Right cardiac atrium (tissue), 5 donors: ENCODE measurements at places on chromosomes 11 and 22.
A peak's percentile ranks its signal among the peaks of the same experiment; 100 is the strongest.

DNA sequence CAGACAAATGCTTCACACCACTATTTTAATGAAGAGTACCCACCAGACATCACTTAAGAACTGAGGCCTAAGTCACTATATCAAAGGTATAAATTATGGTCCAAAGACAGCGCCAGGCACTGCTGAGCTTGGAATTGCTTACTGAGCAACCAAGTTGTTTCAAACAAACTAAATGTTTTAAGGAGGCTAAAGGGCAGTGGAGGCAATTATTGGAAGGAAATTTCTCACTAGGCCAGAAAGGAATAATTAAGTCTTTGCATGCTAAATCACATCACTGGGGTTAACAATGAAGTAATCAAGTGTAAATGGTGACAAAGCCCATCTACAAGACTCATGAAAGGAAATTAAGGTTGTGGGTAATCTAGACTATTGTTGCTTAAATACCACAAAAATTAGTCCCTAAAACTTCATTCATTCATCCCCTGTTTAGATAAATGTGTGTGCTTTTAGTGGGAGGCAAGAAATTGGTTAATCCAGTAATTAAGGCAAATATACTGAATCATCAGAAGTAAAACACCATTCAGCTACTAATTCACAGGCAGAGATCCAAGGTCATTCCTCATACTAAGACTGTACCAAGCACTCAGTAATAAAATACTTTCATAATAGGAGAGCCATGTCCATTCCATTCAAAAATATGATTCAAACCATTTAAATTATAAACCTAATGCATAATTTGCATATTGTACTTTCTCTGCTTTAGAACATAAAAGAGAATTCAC is 21.2 kb downstream of the LGR4 start:
- DNase-seq = no peak

DNA sequence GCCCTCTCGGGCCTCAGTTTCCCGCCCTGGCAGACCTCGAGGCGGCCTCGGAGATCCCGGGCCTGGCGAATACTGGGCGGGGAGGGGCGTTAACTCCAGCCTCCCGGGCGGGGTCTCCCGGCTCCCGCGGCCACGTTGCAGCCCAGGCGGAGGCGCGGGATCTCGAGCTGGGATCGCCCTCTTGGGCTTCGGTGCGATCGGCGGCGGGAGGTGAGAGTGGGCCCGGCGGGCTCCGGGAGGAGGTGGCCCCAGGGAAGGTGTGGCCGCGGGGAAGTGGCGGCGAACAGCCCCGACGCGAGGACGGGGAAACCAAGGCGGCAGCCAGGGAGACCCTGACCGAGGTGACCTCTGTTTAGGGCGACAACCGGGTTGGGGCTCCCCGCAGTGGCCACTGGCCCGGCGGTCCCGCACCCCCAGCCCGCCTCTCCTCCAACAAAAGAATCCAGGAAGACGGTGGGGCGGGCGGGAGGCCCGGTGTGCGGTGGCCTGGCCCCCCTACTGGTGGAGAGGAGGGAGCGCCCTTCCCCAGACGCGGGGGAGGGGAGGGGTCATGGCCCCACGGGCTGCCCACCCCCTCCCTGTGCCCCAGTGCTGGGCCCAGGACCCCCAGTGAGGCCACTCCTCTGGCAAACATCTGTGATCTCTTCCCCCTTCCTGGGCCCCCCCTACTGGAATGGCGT is at the start of gene PHETA2:
Gene PHETA2, plus strand, starts transcription at position 117 of the 680 bp plus-strand sequence. CDS start 3,046 bp downstream, outside the sequence.
- DNase-seq = peak; percentile 85

- DNase-seq = no peak
Measured at GRCh38 chr11:16749666-16750065, 11.2 kb downstream of the C11orf58 start.

DNA sequence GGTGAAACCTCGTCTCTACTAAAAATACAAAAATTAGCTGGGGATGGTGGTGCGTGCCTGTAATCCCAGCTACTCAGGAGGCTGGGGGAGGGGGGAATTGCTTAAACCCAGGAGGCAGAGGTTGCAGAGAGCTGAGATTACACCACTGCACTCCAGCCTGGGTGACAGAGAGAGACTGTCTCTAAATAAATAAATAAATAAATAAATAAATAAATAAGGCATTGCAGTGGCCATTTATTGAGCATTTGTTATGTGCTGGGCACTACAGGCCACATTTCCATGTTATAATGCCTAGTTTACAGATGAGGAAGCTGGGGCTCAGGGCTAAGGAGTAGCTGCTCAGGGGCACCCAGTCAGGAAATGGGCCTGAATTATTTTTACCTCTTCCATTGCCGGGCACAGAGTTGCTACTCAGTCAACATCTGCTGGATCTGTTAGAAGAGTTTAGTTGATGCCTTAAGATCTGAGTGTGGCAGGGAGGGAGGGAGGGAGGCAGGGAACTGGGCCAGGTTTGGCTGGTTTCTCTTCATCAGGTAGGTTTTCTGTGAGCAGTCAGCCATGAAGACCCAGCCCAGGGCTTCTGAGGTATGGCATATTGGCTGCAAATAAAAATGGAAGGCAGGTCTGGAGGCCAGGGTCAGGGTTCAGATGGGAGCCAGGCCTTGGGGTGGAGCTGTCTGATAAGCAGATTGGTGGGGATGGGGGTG is 5.6 kb downstream of the PVALB start:
- DNase-seq = no peak

- DNase-seq = no peak
Measured at GRCh38 chr22:37750596-37751162, 53.8 kb downstream of the TRIOBP start.

- DNase-seq = no peak
Measured at GRCh38 chr11:71245601-71246391, 6.6 kb downstream of the SHANK2 start.

GRCh38 chr11:12731841-12732336 is 57.7 kb downstream of the TEAD1 start:
- no peak for DNase-seq

DNA sequence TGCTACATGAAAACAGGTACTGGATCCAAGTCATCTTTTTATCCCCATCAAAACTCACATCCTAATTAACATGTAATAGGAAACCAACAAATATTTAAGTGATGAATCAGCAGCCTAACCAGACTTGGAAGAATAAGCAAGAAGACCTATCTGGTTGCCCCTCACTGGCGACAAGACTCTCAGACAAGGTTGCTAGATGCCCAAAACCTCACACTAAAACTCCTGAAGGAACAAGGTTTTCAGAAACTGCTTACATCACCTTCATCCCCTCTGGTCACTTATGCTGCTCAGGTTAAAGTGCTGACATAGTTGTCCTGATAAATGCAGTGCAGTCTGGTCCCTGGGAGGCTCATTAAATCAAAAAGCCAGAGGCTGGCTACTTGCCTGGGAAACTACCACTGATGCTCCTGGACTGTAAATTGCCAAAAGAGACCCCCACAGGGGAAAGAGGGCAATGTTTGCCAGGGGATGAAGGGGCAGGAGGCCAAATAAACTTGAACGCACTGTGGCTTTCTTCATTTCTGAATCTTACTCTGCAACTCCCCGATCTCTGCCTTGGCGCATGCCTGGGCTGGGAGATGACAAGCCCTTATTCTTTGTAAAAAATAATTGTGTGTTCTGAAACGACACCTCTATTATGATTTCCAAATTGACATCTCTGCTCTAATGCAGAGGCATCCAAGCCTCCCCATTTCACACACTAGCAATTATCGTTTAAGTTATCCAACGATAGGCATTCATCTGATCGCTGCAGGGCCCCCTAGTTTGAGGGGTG is 72.7 kb downstream of the AMBRA1 start:
- no peak for DNase-seq

DNA sequence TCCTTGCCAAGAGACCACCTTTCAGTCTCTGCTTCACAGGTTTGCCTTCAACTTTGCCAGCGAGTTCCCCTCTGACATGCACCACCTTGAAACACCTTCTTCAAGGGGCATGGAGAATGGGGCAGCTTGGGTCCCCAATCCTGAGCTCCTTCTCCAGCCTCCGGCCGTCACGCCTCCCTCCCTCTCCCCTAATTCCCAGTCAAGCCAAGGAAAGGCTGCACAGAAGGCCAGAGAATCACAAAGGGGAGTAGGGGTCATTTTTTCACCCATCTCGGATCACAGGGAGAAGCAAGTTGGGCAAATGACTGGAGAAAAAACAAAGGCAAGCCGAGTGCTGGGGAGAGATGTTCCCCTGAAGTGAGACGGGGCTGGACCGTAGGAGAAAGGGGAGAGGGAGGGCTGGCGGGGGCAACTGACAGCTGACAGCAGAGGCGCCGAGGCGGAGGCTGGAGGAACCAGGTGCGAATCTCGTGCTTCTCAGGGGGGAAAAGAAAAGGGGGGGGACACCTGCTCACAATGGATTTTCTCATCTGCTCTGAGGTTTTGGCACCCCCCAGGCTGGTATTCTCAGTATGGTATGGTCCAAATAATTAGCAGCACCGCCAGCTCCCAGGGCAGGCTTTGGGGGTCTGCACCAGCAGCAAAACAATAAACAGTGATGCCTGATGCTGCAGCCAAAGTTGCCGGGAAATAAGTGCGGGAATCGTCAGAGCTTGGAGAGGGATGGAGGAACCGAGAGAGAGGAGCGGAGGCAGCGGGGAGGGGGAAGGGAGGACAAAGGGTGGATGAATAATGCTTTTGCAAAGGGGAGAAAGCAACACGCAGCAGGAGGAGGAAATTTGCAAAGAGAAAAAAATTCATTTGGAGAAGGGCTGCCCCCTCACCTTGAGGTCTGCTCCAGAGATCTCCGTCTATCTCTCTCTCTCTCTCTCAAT is 644 bp downstream of the YPEL4 start:
- no peak for DNase-seq

DNA sequence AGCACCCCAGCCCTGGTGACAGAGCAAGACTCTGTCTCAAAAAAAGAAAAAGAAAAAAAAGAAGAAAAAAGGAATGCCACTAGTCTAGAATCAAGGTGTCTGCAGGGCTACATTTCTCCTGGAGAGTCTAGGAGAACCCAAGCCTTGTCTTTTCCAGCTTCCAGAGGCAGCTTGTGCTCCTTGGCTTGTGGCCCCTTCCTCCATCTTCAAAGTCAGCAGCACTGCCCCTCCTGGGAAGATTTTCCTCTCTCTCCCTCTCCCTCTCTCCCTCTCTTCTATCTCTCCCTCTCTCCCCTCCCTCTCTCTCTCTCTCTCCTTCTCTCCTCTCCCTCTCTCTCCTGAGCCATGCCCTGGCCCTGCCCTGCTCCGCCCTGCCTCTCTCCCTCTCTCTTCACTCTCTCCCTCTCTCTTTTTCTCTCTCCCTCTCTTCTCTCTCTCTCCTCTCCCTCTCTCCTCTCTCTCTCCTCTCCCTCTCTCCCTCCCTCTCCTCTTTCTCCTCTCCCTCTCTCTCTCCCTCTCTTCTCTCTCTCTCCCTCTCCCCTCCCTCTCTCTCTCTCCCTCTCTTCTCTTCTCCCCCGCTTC is 97.7 kb upstream of the FGF3 start:
- no peak for DNase-seq

DNA sequence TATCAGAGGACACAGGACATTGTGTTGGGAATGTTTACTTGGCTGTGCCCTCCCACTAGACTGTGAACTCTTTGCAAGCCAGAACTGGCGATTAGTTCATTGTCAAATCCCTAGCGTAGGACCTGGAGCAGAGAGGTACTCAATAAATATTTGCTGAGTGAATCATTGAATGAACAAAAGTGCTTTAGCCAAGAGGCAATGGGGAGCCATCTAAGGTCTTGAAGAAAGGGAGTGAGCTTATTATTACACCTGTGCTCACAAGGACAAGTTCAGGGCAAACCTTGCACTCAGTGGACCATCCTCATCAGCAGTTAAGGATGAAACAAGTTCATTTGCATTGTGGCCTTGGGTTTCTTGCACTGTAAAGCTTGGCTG is 1.1 kb upstream of the RASSF10 start:
- no peak for DNase-seq

GRCh38 chr11:109062445-109062844 is 359.5 kb upstream of the C11orf87 start:
- DNase-seq = no peak

GRCh38 chr11:112321501-112322172 is 61.0 kb upstream of the PLET1 start:
- no peak for DNase-seq

DNA sequence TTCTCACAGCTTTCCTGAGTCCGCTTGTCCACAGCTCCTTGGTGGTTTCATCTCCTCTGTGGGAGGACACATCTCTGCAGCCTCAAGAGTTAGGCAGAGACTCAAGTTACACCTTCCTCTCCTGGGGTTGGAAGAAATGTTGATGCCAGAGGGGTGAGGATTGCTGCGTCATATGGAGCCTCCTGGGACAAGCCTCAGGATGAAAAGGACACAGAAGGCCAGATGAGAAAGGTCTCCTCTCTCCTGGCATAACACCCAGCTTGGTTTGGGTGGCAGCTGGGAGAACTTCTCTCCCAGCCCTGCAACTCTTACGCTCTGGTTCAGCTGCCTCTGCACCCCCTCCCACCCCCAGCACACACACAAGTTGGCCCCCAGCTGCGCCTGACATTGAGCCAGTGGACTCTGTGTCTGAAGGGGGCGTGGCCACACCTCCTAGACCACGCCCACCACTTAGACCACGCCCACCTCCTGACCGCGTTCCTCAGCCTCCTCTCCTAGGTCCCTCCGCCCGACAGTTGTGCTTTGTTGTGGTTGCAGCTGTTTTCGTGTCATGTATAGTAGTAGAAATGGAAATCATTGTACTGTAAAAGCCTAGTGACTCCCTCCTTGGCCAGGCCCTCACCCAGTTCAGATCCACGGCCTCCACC is 11.7 kb downstream of the RASD2 start:
- DNase-seq = no peak

- DNase-seq = no peak
Measured at GRCh38 chr22:21816787-21817496, 50.5 kb downstream of the MAPK1 start.

GRCh38 chr11:65919573-65920371 is 546 bp downstream of the DRAP1 start:
- DNase-seq = no peak
